Left renal cortex interstitium (tissue), 4 donors: ENCODE measurements at places on chromosomes 7 and 10. TPM values are rescaled to one million over a fixed set of nuclear protein-coding genes. Genes with fewer than 3 reads are reported as not detected.

DNA sequence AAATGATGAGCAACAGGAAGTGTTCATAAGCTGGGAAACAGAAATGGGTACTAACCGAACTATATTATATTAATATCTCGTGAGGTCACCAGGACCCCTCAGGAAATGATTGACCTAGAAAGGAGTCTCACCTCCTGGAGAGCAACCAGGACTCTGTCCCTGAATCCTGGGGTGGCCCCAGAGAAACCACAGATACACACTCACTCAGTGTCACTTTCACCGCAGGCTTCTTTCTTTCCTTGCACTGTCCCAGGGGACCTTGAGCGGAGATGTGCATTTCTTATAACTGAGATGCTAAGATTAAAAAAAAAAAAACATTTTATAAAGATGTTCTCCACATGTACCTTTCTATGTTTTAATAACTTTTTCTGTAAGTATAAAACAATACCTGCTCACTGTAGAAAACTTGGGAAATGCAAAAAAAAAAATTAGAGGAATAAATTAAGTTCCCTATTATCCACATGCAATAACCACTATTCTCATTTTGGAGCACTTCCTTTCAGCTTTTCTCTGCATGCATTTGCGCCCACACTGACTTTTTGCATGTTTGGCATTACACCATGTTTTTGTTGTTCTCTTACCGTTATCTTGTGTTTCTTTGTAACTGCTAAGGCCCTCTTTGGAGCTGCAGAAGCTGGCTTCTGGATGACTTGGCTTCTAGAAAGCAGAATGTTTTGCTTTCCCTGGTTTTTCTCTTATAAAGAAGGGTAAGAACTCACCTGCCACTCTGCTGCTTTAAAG lies 15.0 kb downstream of the NOD1 start:
- DNase-seq = no peak

DNA sequence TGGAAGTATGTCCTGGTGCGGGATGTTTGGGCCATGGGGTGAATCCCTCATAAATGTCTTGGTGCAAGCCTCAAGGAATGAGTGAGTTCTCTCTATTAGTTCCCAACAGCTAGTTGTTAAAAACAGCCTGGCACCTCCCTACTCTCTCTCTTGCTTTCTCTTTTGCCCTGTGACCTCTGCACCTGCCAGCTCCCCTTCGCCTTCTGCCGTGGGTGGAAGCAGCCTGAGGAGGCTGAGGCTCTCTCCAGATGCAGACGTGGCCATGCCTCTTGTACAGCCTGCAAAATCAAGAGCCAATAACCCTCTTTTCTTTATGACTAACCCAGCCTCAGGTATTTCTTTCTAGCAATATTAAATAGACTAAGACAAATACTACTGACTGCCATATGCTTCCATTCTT lies 210.3 kb downstream of the POM121L12 start:
- no peak for DNase-seq

GRCh38 chr7:78905436-78905835 lies 548.0 kb downstream of the MAGI2 start:
- no peak for DNase-seq

GRCh38 chr10:15482156-15482555 lies 111.1 kb upstream of the FAM171A1 start:
- no peak for DNase-seq

DNA sequence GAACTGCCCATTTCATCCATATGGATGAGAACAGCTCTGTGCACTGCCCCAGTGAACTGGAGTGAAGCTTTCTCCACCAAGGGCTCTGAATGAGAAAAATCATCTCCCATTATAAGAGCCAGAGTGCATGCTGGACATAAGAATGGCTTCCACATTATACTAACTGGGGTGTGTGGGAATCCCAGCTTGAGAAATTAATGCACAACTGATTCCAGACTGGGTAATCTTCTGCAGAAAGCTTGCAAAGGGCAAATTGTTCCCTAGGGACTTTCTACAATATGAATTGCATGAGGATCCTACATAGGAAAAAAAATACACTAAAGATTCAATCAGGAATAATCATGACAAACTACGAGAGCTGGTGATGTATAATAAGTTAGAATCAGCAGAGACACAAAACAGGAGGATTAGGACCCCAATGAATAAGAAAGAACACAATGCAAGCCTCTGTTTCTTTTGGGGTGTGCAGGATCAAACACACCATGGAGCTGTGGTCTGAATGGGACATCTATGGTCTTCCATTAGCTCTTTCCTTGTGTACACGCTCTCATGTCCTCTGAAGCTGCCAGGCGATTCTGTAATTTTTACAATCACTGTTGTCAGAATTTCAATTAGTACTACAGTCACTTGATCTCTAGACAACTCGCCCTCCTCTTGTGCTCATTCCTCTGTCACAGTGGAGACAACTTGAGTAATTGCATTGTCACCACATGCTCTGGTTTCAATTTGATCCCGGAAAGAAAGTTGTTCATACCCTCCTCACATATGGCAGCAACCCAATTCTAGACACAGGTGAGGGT lies 1327.4 kb downstream of the GATA3 start:
- DNase-seq = no peak

The IGFBP3 gene
- polyA plus RNA-seq = 87.5 TPM

The CLRN3 gene
- 17.7 TPM for polyA plus RNA-seq
